ENCODE measurements at places on chromosomes 5 and 9. TPM values are rescaled to one million over a fixed set of nuclear protein-coding genes. Genes with fewer than 3 reads are reported as not detected.

DNA sequence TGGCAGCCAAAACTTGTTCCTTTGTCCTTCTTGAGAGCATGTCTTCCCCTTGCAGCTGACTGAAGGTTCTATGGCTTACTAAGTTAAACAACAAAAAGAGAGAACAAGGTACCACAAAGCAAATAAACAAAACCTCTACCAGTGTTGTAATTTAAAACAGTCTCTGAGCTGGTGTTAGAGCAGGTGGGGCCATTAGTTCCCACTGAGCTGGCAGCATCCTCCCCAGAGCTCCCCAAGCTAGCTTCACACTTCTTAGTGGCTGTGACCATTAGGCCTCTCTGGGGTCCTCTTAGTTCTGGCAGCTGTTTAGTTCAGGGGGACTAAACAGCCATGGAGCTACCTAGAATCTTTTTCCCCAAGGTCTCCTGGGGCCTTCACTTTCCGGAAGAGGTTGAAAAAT is 128.6 kb upstream of the ELL2 start:
- DNase-seq, result no peak

The SV2C gene
- total RNA-seq, result under 0.01 TPM

- peak; percentile 62 for DNase-seq
Measured at GRCh38 chr9:33510262-33511183, 13.5 kb upstream of the ANKRD18B start.

The SARDH gene
- 1.9 TPM for total RNA-seq

GRCh38 chr5:389891-390622 is 52.9 kb upstream of the EXOC3 start:
- DNase-seq, result no peak

GRCh38 chr5:176816043-176816745 is 5.8 kb downstream of the UNC5A start:
- DNase-seq, result no peak

The HACD4 gene
- 0.24 TPM for total RNA-seq

DNA sequence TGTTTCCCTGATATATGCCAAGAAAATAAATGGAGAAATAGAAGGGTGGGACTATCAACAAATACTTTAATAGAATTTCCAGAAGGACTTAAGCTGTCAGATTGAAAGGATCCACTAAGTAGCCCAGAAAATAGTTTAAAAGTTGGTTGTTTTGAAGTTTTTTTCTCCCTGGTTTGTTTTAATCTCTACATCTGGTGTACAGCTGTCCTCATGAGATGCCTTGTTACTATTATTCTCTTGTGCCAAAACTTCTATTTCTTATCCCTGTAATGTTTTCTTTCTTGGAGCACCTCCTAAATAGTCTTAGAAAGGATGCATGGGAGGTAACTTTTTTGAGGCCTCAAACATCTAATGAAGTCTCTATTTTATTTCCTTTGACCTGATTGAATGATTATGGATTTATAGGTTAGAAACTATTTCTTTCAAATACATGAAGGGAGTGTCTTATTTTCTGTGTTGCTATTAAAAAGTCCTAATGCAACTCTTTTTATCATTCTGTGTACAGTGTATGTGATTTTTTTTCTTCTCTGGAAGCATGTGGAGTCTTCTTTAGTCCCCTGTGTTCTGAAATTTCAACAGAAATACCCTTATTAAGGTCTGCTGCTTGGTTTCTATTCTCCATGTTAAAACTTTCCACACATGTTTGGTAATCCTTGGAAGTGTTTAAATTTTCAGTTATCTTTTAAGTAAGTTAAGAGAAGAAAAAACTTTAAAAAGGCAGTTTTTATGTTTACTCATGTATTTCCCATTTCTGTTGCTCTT is 140.0 kb upstream of the CDKN2B start:
- peak; percentile 67 for DNase-seq

- no peak for DNase-seq
Measured at GRCh38 chr5:146192571-146193043, 10.2 kb upstream of the LARS1 start.

- no peak for DNase-seq
Measured at GRCh38 chr5:100110497-100110896, 424.7 kb upstream of the FAM174A start.

DNA sequence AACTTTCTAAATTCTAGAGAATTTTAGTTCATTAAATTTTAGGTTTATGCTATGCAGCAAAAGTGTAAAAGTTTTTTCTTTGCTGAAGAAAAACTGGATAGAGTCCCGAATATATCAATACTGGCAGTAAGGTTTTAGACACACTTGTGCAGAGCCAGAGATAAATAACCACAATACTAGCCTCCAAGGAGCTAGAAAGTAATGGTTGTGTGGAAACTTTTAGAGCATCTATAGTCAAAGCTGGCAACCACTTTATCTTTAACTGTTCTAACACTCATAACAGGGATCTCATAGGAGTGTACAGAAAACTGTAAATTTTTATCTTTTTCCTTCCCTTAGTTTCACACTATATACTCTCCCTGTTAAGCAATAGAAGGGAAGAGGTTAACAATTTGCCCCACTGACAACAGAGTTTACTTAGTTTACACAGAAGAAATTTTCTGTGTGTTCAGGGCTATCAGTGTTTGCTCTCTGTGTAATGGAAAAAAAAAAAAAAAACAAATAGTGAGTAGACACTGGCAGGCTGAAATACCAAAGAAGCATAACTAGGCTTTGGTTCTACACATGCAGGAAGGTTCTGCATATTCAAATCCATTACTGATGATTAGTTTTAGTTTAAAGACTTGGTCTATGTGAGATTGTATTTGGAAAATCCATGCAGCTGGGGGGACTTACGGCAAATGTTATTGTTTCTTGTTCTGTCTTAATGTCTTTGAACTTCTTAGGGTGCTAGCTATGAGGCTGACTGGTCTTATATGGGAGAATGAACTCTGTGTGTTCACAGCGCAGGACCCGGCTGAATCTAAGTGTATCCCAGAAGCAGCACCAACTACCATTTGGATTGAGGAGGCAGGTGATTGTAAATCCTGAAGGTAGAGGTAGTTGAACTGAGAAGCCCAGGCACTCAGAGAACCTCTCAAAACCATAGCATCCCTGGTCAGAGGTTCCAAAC is 187.6 kb downstream of the PCSK1 start:
- DNase-seq, result no peak

DNA sequence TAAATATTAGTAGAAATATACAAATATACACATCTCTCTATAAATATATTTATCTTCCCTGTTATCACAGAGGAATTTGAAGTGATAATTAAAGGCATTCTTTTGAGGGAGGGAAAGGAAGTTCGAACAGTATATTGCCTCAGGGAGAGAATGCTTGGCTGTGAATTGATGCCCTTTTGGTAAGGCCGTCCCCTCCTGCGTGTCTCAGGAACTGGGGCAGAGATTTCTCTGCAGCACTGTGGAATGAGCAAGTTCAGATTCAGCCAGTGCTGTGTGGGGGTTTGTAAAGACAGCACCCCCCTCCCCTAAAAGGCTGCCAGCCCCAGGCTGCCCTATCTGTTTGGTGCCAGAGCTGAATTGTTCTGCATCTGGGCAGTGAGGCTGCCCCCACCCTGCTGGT is 42.0 kb downstream of the UBE2QL1 start:
- peak; percentile 58 for DNase-seq

- DNase-seq, result no peak
Measured at GRCh38 chr5:170741801-170742200, 41.7 kb upstream of the GABRP start.

DNA sequence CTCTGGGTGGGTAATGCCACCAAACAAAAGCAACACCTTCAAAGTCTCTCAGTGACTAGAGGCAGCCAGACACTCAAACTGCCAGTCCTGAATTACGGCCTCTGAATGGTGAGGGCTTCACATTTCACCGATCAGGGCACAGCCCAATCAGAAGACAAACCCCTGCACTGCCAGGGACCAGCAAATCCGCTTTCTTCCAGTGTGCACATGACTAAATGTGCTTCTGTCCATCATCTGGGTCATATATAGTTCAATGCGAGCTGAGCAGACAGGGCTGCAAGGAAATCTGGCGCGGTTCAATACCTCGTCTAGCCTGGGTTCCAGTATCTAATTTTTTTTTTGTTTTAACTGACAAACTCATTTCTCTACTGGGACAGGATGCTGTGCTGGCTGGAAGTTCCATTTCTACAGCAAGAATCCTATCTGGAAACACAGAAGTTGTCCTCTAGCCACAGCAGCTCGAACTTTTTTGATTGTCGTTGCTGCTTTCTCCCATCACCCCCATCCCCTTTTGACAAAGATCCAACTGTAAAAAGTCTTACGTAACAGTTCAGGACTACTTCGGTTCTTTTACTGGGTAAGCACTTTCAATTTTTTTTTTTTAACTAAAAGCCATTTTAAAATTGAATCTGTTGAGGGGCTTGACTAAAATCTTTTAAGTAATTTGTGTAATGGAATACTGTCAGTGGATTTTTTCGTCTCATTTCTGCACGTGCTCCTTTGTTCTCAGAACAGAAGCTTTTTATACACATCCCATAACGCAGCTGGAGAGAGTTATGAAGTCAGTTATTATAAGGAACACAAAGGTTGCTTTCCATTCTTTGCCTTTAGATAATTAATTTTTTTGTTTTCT is 112.7 kb downstream of the NR6A1 start:
- peak; percentile 97 for DNase-seq

- no peak for DNase-seq
Measured at GRCh38 chr5:87732875-87733768, 320.4 kb upstream of the CCNH start.

GRCh38 chr9:18722882-18723281 is 248.9 kb downstream of the ADAMTSL1 start:
- DNase-seq, result no peak

DNA sequence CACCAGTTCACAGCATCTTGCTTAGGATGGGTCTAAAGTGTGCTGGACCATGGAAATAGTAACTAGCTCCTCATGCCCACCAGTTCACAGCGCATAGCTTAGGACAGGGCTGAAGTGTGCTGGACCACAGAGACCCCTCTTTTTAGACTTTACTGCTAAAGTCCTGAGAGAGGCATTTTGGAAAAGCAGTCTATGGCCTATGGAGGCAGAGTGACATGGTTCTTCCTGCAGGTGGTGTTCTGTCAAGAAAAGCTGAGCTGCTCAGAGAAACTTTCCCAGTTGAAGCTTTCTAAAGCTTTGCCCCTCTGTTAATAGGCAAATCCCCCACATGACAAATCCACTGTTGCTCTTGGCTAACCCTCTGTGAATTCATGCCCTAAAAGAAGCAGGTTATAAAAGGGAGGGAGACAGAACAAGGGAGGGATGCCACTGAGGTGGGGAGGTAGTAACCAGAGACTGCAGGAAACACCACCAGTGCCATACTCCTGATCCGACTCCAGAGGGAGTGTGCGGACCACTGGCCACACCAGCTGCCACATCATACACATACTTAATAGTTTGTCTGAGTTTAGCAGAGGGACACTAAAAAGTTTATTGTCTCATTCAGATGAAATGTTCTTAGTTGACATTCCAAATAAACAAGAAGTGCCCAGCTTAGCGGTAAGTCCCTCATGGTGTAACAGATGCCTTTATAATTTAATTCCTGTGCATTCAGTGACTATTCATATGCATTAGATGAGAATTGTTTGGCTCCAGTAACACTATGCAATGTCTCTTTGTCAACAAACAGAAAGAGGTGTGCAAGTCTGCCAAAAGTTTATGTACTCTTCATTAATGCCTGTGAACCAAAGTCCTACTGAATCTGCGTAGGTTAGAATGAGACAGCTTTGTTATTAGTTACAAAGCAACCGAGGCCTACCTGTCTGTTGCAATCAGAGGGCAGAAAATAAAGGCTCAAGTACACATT is 236.2 kb upstream of the NFIL3 start:
- peak; percentile 20 for DNase-seq

The REEP2 gene
- total RNA-seq, result 5.5 TPM

The QRFP gene
- total RNA-seq, result not detected

DNA sequence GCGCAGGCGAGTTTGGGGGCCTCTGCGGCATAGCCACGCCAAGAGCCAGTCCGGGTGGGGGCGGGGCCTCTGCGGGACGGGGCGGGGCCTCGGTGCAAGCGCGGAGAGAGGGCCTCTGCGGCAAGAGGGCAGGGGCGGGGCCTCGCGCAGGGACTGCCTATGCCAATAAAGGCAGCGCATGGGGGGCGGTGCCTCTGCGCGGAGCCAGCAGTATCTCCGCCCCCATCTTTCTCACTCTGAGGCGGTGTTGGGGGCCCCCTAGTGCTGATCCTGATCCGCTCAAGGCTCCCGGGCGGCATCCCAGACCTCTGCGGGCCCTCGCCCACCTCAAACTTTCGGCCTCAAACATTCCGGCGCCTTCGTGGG is 9.2 kb upstream of the GPRIN1 start:
- DNase-seq, result peak; percentile 82

The TYRP1 gene
- 0.68 TPM for total RNA-seq

GRCh38 chr9:109355564-109356297 is 34.9 kb upstream of the EPB41L4B start:
- peak; percentile 47 for DNase-seq

The CKMT2 gene
- total RNA-seq, result not detected

- no peak for DNase-seq
Measured at GRCh38 chr5:142820447-142820846, 50.3 kb downstream of the ARHGAP26 start.

GRCh38 chr5:169696621-169697510 is 59.8 kb downstream of the DOCK2 start:
- peak; percentile 71 for DNase-seq

- DNase-seq, result peak; percentile 2
Measured at GRCh38 chr5:31193591-31194467, at the start of gene CDH6. CDH6 (plus strand) TSS chr5:31193686; CDS start chr5:31267474, 73,788 bp downstream.

DNA sequence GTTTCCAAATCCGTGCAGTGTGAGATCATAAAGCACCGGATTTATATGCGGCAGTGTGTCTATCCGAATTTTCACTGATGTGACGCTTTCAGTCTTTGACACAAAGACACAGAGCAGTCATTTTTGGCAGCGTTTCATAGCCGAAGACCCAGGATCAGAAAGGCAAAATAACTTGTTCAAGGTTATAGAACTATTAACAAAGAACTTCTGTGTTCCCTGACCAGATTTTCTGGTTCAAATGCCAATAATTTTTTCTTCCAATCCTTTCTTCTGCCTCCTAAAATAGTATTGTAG is 1.1 kb upstream of the MARCHF11 start:
- DNase-seq, result no peak

The HAPLN1 gene
- not detected for total RNA-seq

GRCh38 chr9:122099271-122099869 is 6.3 kb upstream of the TTLL11 start:
- peak; percentile 63 for DNase-seq

The EQTN gene
- total RNA-seq, result not detected

The DNAI1 gene
- total RNA-seq, result not detected

DNA sequence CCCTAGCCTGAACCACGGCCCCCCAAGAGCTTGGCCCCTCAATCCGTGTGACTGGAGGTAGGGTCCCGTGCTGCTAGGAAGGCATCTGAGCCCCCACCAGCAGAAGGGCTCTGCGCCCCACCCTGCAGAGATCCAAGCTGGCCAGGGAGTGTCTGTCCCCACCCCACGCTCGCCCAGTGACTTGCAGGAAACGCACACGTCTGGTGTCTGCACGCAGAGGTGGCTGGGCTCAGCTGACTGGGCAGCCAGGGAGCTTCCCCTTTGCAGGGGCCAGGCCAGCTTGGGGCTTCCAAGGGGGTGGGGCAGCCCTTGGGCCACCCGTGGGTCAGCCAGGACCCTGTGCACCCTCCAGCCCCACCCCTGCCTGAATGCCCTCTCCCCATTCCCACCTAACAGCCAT is 24.3 kb downstream of the NOTCH1 start:
- DNase-seq, result no peak

GRCh38 chr5:38709678-38710306 is 136.0 kb upstream of the OSMR start:
- DNase-seq, result no peak

GRCh38 chr9:68983008-68983411 is 30.9 kb downstream of the PRKACG start:
- no peak for DNase-seq

Data from RPMI7951 (cell line).